ENCODE measurements at places on chromosomes 4 and X. TPM values are rescaled to one million over a fixed set of nuclear protein-coding genes. Genes with fewer than 3 reads are reported as not detected.

- no peak for DNase-seq
These were observed 81.1 kb upstream of the SLC4A4 start for GRCh38 chr4:71257761-71258160.

- DNase-seq = no peak
These were observed 157.3 kb downstream of the RRAGB start for GRCh38 chrX:55874807-55875206.

DNA sequence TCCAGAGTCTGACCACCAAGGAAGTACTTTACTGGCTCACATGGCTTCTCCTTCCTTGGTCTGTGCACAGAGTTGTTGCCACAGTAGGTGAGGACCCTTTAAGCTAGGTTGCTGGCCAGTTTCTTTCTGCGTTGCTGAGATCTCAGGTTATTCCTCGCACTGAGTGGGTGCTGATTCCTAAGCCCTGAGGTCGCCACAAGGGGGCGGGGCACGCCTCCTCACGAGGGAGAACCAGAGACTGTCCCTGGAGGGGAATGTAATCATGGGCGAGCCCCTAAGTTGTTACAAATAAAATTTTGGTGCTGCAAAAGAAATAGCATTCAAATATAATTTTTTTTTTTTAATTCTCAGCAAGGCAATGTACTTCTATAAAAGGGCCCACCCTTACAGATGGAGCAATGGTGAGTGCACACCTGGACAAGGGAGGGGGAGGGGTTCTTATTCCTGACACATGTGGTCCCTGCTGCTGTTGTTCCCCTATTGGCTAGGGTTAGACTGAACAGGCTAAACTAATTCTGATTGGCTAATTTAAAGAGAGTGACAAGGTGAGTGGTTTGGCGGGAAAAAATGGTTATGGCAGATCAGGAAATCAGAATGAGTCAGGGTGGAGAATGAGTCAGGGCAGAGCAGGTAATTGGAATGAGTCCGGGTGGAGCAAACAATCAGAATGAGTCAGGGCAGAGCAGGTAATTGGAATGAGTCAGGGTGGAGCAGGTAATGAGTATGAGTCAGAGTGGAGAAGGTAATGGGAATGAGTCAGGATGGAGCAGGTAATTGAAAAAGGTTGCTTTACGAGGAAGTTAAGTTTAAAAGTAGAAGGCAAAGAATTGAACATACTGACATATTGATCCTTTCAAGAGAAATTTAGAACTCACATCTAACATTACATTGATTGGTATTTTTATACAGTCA is 107.5 kb downstream of the VSIG4 start:
- DNase-seq = no peak

DNA sequence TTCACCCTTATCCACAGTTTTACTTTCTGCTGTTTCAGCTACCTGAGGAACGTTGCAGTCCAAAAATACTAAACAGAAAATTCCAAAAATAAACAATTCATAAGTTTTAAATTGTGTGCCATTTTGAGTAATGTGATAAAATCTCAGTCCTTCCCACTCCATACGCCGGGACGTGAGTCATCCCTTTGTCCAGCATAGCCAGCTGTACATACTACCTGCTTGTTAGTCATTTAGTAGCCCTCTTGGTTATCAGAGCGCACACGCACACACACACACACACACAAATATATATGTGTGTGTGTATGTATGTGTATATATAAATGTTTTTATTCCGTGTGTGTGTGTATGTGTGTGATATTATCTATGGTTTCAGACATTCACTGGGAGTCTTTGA is 4.8 kb upstream of the CCSER1 start:
- DNase-seq = no peak

- DNase-seq = no peak
These were observed 203.5 kb downstream of the FAT4 start for GRCh38 chr4:125518281-125518680.

- no peak for DNase-seq
These were observed 37.3 kb upstream of the GK2 start for GRCh38 chr4:79445371-79445781.

The GYPB gene
- not detected for total RNA-seq

The ITGB1BP2 gene
- 6.5 TPM for total RNA-seq

The FAM9B gene
- total RNA-seq = not detected

Measured in fibroblast of villous mesenchyme (primary cell).